SK-MEL-5 (cell line): ENCODE measurements at places on chromosomes 5 and 9. TPM values are rescaled to one million over a fixed set of nuclear protein-coding genes. Genes with fewer than 3 reads are reported as not detected.

The IFNA21 gene
- total RNA-seq = not detected in 2 replicates

The MARCOL gene
- total RNA-seq = 0.16 TPM in 1 of 2 replicates, not detected in the other

DNA sequence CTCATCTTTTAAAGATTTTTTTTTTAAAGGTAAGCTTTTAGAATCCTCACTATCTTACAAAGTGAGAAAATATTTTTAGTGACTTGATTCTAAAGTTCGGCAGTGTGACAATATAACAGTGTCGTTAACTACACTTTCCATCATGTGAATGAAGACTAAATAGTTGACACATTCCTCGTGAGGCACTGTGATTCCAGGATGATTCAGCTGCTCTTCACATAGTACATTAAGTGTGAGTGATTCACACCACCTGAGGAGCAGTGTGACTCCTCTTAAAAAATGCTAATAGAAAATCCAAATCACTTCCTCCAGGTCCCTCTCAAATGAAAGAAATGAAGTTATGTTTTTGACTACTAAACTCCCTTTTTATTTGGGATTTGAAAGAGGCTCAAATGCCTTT lies 589.5 kb downstream of the GABRG2 start:
- DNase-seq = no peak

DNA sequence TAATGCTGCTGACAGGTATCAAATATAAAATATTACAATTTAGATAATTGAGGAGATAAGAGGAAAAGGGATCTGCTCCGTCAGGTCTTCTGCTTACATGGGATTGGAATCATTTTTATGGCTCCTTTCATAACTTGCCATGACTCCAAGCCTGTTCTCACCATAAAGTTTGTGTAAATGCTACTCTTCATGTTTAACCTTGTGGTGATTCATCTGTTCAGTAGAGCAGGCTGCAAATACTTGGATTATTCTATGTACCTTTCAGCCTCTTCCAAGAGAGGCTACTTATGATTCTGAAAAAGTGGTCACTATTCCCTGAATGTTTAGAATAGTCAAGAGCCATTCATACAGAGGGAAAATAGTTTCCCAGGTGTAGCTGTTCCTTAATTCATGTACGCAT lies 66.9 kb downstream of the SLC44A1 start:
- DNase-seq = no peak

DNA sequence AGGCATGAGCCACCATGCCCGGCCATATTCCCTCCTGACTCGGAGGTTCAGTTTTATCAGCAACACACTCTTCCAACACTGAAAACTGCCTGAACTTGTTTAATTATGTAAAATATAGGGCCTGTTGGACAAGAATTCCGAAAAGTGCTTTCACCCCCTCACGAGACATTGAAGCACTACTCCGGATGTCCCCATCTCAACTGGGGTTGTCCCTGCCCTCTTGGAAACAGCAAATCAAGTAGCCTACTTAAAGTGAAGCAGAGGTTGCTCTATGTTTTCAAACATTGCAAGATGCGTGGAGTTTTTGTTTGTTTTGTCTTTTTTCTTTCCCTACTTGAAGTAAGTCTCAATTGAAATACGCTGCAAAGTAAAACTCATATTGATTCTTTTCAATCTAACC lies 7.6 kb downstream of the PTGER4 start:
- DNase-seq = no peak

GRCh38 chr9:83154087-83154736 lies 91.3 kb upstream of the RASEF start:
- no peak for DNase-seq

GRCh38 chr5:140342287-140342686 lies 4.1 kb downstream of the HBEGF start:
- DNase-seq = peak; percentile 35

GRCh38 chr9:106753155-106753671 lies 109.8 kb upstream of the ZNF462 start:
- no peak for DNase-seq

- DNase-seq = no peak
Observed at GRCh38 chr5:113181853-113182490, 205.4 kb downstream of the DCP2 start.

- DNase-seq = no peak
Observed at GRCh38 chr5:36536616-36537005, 69.8 kb upstream of the SLC1A3 start.

DNA sequence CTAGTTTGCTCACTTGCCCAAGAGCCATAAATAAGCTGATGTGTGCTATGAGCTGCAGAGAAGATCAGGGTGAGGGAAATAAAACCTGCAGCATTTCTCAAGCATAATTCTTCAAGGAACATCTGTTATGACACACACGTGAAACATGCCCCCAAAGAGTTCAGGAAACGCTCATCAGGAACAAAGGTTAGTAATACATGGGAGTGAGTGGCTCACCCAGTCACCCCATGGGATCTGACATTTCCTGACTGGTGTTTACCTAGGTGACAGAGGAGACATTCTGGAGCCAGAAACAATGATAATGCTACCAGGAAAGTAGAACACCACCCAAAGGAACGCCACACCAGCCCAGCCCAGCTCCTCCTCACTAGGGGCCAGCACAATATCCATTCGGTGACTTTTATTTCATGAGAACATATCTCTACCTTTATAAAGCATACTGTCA lies 66.0 kb downstream of the FRMD3 start:
- DNase-seq = no peak

GRCh38 chr5:3596857-3597166 lies 1.2 kb downstream of the IRX1 start:
- no peak for DNase-seq

DNA sequence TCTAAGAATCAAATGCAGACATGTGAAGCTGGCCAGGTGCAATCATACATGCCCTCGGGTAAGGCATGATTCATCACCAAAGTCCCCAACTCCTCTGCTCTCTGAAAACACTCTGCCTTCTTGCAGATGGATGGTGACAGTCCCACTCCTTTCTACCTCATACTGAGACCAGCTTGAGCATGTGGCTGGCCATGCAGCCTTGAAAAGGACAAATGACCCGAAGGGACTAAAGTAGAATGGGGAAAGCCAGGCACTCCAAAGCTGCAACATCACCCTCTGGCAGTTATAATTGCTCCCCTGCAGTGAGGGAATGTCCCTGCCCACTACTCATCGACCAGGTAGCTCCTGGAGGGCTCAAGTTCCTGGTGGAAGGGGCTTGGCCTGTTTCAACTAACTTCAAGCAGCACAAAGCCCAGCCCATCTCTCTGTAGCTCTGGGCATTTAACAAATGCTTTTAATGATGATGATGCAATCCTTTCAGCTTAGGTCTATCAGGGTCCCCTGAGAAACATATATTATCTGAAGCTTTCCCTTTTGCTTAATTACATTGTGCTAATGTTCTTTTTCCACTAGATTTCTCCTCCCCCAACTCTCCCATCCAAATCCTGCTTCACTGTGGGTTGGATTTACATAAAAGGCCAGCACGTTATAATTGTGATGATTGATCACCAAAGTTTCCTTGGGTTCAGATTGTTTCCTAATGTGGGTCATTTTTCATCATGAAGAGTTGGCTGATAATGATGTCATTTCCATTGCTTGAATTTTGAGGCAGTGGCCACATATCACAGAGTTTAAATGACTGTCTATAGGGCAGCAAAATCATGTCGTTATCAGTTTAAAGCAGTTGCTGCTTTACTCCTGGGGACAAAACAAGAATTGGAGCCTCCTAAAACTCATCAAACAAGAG lies 436.5 kb upstream of the SLC30A5 start:
- no peak for DNase-seq

The TSSK1B gene
- total RNA-seq = not detected in 2 replicates

DNA sequence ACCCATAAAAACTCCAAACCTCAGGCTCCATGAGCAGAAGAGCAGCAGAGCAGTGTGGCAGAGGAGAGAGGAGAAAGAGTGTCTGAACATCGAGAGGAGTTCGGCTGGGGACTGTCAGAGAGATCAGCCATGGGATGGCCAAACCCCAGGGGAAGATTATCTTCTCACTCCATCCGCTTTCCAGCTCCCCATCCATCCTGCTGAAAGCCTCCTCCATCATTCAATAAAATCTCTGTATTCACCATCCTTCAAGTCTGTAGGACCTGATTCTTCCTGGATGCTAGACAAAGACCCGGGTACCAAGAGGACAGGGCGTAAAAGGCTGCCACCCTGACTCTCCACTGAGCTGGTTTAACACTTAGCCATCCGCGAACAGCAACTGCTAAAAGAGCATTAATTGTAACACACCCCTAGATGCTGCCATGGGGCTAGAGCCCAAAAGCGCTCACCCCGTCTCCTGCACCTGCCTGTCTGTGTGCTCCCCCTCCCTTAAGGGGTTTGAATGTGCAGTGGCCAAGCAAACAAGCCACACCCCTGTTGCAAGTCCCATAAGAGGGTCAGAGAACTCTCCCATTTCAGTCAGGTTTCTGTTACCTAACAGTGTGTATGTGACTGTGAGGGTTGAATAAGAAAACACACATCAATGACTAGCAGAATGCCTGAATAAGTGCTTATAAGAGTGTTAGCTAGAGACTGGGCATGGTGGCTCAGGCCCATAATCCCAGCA lies 13.9 kb upstream of the SELENOP start:
- DNase-seq = no peak

DNA sequence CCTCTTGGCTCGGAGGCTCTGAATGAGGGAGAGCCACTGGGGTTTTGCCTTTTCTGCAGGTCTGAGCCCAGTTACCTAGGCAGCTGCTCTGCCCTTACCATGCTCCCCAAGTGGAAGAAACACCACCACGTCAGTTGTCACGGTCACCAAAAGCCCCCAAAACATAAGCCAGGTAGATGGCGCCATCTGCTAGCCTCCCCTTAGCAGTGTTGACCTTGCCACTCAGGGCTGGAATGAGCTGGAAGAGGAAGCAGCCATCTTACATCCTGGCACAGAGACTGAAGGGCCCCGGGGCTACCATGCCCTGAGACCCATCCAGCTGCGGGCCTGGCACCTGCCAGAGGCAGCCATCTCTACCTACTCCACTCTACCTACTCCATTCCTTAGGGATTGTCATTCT lies 7.4 kb downstream of the ZER1 start:
- no peak for DNase-seq
